GF-D8 (cell line): ENCODE measurements at places on chromosomes 13 and 19.

DNA sequence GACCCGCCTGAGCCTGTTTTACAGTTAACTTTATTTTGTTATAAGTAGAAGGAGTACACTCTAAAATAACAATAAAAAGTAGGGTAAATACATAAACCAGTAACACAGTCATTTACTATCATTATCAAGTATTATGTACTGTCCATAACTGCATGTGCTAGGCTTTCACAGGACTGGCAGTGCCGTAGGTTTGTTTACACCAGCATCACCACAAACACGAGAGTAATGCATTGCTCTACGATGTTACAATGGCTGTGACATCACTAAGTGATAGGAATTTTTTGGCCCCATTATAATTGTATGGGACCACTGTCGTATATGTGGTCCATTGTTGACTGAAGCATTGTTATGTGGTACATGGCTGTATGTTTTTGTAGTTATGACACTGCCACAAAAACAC is 41.3 kb upstream of the SLC7A9 start:
- no peak for DNase-seq

DNA sequence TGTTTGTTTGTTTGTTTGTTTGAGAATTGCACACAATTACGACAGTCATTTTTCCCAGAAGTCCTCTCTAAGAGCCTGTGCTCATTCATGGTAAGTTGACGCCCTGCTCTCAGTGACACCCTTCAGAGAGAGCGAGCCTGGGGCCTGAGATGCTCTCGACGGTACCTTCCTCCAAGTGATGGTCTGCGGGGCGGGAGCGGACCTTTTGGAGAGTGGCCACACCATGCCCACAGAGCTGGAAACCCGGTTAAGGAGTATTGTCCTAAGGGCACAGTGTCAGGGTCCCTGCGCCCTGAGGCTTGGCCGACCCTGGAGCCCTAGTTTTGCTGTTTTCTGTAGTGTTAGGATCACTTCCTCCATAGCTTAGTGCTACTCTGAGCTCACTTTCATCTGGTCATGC is 3.6 kb downstream of the POP4 start:
- no peak for DNase-seq

GRCh38 chr13:46721054-46721453 is 75.9 kb downstream of the ESD start:
- DNase-seq, result peak; percentile 6

GRCh38 chr19:15216363-15216762 is 15.6 kb upstream of the NOTCH3 start:
- no peak for DNase-seq

GRCh38 chr19:4866595-4867424 is 657 bp downstream of the PLIN3 start:
- no peak for DNase-seq

DNA sequence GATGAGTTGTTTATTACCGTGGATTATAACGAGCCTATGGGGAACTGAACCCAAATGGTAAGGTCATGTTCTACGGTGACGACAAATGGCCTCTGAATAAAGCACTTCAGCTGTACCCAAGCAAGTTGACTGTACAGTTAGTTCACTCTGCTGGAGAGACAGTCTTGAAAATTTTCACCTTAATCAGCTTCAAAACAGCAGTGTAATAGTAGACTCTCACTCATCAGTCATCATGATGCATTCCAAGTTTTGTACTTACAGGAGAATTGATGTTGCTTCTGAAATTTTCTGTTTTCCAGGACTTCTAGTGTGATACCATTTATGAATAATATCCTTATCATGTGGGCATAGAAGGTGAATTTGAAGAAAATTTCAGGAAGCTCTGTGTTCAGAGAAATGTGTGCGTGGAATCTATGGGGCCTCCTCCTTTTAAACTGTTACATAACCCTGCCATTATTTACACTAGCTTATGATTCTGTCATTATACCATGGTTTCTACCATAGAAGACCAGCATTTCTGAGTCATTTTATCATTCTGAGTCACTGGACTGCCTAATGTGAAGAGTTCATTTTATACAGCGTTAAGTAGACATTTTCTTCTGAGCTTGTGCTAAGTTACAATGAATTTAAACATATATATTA is 96.9 kb downstream of the WDFY2 start:
- no peak for DNase-seq

DNA sequence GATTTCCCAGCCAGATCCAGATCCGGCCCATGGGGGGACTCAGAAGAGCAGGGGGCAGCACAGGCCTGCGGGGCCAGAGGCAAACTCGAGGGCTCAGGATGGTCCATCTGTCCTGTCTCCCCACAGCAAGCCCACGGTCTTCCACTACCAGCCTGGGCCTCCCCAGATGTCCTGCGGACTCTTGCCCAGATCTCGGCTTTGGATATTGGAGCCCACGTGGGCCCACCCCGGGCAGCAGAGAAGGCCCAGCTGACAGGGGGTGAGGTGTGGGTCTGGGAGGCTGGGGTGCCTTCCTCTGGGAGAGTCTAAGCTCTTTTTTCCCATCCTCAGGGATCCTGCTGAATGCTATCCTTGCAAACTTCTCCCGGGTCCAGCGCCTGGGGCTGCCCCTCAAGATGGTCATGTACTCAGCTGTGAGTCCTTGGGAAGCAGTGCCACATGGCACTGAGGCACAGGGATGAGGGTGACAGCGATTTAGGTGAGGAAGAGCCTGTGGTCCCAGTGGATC is 3.4 kb downstream of the ACP4 start:
- no peak for DNase-seq

DNA sequence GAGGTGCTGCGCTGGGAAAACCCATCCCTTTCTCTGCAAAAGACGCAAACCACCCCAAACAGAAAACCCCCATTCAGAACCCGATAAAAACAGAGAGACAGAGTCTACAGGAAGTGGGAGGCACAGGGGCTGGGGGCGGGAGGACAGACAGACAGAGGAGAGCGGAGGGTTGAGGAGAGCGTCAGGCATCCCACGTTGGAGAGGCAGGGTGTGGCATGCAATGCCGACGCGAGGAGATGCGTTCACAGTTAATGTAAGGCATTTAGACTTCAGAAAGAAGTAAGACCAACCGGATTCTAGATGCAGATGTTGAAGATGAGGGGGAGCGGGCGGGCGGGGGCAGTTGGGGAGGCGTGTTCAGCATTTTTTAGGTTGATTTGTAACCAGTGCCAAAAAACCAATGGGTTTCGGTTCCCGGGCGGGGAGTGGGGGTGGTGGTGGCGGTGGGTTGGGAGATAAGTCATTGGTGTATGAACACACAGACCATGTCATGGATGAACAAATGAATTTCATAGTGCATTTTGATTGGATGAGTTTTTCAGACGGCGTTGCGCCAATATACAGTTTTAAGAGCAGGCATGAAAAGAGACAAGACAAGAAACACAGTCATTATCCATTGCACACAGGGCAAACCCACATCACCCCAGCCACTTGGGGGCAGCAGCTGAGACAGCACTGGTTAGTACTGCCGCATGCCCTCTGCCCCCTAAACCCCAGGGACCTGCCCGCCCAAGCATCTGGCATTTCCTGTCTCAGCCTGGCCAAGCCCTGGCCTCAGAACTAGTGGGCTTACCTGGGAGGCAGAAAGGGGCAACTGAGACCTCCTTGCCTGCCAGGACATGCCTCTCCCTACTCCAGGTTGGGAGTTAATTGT is 91.3 kb downstream of the IER2 start:
- no peak for DNase-seq

DNA sequence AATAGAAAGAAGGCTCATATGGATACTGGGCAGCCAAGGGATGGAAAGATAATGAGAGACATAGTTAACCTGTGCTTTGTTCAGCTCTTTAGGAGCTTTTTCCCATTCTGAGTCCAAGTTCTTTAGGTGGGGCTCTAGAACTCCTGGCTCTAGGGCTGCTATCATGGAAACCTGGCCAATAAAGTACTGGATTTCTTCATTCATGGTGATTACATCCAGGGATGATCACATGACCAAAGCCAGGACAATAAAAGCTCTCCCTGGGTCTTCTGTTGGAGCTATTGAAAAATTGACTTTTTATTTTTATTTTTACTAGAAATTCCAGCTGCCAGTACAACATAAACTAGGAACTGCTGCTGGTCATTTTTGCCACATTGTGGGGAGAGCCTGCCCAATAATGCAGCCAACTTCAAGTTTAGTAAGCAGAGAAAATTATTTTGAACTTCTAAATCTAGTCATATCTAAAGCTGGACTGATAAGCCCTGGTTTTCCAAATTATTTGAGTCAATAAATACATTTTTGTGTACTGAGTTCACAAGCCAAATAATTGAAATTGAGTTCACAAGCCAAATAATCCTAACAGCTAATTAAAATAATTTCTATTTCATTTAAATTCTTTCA is 224.9 kb upstream of the STARD13 start:
- no peak for DNase-seq

DNA sequence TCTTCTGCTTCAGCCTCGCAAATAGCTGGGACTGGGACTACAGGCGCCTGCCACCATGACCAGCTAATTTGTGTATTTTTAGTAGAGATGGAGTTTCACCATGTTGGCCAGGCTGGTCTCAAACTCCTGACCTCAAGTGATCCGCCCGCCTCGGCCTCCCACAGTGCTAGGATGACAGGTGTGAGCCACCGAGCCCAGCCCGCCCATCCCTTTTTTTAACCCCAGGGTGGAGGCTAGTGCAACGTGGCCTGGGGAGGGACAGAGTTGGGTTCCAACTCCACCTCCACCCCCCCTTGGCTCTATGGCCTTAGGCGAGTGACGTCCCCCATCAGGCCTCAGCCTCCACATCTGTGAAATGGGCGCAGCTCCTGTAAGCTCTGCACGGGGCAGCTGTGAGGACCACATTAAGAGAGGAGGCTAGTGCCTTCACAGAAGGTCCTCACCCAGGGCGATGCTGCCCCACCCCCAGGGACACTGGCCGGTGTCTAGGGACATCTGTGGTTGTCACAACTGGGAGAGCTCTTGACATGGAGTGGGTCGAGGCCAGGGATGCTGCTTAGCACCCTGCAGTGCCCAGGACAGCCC is 37.7 kb downstream of the SMIM24 start:
- DNase-seq, result no peak
